Activated CD4-positive, alpha-beta T cell treated with anti-CD3 and anti-CD28 coated beads, Interleukin-10, Interleukin-2, amounts not matched to agents 100 ng/mL and 50 ng/mL, durations not matched to agents 16 hours and 8 hours (primary cell): ENCODE measurements at places on chromosomes 11 and 22.
A peak's percentile ranks its signal among the peaks of the same experiment; 100 is the strongest.

- no peak for DNase-seq
Measured at GRCh38 chr22:25923914-25924313, 181.9 kb downstream of the MYO18B start.

- no peak for DNase-seq
Measured at GRCh38 chr11:36427876-36428275, 82.2 kb downstream of the TRAF6 start.

GRCh38 chr11:78392854-78393253 lies 24.8 kb downstream of the GAB2 start:
- DNase-seq: no peak

- DNase-seq: peak; percentile 7
Measured at GRCh38 chr11:99739464-99740089, 718.8 kb downstream of the CNTN5 start.

DNA sequence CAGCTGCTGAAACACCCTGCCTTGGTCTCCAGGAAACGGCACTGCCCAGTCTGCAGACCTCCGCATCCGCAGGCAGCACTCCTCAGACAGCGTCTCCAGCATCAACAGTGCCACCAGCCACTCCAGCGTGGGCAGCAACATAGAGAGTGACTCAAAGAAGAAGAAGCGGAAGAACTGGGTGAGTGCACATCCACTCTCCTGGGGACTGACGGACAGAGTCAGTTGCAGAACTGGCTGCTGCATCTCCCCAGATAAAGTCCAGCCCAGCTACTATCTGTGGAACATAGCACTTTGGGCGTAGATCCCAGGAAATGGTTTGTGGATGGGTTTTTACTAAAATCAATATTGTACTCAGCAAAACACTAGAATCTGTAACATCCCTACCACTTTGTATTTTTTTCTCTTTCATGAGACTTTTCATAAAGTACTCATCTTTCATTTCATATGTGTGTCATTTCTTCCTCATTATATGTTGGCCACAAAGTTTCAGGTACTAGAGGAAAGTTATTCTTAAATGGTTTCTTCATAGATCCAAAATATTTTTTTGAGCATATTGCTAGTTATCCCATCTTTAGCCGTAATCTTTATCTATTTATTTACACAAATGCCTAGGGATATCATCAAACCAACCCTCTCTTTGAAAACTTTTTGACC lies 80.1 kb downstream of the DBX1 start:
- DNase-seq: no peak

DNA sequence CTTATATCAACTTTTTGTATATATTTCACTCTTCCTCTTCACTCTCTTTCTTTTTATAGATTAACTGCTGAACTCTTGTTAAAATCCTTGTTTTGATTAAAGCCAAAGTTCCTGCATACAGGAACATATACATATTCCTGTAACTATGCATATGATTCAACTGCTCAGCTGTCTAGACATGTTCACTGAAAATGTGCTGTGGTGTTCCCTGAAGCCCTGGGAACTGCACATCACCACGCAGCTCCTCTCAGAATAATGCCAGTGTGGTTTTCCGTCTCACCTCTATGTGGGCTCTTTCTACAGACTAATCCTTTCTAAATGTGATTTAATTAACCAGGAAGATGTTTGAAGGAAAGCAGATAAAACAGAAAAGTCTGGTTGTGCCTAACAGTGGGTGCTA lies 25.6 kb upstream of the MMP12 start:
- DNase-seq: no peak

- DNase-seq: peak; percentile 96
Measured at GRCh38 chr22:21766691-21767462, 31.3 kb upstream of the YPEL1 start.

DNA sequence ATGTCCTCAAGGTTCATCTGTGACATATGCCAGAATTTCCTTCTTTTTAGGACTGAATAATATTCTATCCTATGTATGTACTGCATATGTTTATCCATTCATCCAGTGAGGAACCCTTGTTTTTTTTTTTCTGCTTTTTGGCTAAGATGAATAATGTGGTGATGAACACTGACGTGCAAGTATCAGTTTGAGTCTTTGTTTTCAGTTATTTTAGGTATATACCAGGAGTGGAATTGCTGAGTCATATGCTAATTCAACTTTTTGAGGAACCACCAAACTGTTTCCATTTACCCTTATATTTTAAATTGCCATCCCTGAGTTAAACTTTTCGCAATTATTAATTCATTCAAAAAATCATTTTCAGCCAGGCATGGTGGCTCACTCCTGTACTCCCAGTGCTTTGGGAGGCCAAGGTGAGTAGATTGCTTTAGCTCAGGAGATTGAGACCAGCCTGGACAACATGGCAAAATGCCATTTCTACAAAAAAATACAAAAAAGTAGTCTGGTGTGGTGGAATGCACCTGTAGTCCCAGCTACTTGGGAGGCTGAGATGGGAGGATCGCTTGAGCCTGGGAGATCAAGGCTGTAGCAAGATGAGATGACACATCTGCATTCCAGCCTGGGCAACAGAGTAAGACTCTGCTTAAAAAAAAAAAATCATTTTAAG lies 64.2 kb downstream of the MICAL2 start:
- peak; percentile 90 for DNase-seq

GRCh38 chr22:27682437-27682836 lies 119.1 kb downstream of the MN1 start:
- DNase-seq: no peak

DNA sequence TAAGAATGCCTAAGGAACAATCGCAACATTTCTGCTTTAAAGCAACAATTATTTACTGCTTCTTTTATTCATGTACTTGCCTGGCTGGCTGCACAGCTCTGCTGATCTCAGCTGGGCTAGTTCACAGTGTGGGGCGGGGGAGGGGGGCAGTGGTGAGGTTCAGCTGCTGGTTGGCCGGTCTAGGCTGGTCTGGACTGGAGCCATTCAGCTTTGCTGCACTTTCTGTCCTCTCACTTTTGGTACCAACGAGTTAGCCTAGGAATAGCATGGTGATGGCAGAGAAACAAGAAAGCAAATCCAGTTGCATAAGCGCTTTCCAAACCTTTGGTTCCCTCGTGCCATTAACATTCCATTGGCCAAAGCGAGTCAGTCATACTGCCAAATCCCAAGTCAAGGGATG lies 16.0 kb upstream of the MIF start:
- no peak for DNase-seq

- no peak for DNase-seq
Measured at GRCh38 chr11:79342236-79342635, 98.6 kb downstream of the TENM4 start.

GRCh38 chr11:77994434-77995362 lies at the start of gene INTS4:
INTS4 (minus strand) TSS chr11:77994668; CDS start chr11:77994643, 25 bp downstream.
- peak; percentile 99 for DNase-seq

- peak; percentile 49 for DNase-seq
Measured at GRCh38 chr22:31556627-31557203, 60.4 kb downstream of the SFI1 start.

GRCh38 chr22:33785283-33785968 lies 134.8 kb downstream of the LARGE1 start:
- no peak for DNase-seq

GRCh38 chr11:44066732-44067141 lies 667 bp downstream of the ACCS start:
- DNase-seq: no peak

DNA sequence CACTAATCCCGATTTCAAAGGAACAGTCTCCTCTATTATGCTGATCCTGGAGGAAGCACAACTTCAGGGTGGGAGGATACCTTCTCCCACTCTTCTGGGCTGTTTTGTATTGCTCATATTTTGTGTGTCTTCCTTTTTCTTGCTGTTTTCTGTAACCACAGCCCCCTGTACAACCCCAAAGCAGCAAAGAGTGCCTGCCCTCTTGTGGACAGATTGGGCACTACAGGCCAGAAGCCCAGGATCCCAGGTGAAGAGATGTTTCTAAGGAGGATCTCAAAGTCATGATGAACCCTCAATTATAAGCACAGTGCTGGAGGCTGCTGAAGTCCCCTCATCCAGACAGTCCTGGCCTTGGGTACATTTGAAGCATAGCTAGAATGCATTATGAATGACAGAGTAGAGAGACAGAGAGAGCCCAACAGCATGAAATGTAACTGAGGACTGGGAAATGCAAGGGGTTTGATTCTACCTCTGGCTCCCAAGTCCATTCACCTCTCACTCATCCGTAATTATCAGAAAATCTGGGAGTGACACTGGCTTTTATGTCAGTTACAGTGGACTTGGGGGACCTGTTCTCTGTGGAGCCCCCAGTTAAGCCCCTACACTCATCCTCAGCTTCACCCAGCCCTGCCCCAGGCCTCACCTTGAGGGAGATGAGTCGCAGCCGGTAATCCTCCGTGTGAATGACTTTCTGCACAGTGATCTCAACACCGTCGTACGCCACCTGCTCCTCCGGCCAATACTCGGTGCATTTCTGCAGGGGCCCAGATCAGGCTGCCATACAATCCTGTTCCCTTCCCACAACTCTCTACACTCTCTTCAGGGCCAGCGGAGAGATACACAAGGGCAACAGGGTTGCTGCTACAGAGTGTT lies 6.2 kb upstream of the IGSF22 start:
- peak; percentile 58 for DNase-seq

DNA sequence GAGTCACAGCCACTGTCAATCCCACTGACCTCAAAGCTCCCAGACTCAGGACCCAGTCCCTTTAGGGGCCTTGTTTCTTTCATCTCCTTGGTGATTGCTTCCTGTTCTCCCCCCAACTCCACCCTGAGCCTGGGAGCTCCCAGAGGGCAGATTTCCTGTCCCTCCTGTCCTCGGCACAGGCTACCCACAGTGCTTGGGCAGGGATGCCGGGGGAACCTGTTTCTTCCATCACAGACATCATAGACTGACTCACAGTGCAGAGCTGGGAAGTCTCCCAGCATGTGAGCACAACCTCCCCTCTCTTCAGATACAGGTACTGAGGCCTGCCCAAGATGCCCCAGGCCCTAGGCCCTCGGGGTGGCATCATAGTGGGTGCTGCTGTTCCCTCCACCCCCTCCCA lies 16.6 kb downstream of the TRIM29 start:
- DNase-seq: no peak

DNA sequence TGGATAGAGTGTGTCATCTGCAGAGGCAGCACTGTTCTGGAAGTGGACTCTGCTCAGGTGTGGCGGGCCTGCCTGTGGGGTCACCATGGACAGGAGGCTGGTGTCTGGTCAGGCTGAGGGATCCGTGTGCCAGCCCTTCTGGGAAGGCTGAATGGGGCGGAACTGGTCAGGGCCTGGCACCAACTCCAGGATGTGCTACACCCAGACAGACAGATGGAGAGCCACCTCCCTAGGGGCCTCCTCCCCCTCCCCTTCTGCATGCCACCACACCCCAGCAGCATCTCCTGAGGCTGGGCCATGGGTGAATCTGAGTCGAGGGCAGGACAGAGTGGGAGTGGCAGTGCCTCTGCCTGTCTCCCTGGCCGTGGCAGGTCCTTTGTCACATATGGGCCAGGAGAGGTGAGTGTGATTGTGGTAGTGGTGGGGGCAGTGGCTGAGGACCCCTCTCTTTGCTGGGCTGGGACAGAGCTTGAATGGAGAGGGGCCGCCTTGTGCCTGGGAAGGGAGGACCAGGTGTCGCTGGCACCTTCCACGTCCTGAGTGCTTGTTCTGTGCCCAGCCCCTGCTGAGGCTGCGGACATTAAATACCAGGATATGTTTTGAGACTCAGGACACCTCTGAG lies 29.1 kb downstream of the ST3GAL4 start:
- no peak for DNase-seq

DNA sequence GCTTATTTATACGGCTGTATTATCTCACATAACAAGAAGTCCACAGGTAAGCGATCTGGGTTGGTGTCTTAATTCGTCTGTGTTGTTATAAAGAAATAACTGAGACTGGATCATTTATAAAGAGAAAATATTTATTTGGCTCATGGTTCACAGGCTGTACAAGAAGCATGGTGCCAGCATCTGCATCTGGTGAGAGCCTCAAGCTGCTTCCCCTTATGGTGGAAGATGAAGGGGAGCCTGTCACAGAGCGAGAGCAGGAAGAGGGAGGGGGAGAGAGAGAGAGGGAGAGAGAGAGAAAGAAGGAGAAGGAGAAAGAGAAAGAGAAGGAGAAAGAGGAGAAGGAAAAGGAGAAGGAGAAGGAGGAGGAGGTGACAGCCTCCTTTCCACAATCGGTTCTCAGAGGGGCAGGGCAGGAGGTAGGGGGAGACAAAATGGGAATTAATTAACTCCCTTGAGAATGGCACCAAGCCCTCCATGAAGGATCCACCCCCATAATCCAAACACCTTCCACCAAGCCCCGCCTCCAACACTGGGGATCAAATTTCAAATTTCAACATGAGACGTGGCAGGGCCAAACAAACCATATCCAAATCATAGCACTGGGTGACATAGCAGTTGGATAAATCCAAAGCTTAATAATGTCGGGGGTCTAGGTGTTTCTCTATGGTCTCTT lies 15.0 kb upstream of the TRIM44 start:
- DNase-seq: no peak

GRCh38 chr11:64067230-64067993 lies 31.7 kb downstream of the FLRT1 start:
- no peak for DNase-seq

GRCh38 chr11:127816962-127817361 lies 770.4 kb downstream of the ETS1 start:
- DNase-seq: no peak

GRCh38 chr11:1157341-1157644 lies 460 bp upstream of the MUC5AC start:
- no peak for DNase-seq

- DNase-seq: peak; percentile 66
Measured at GRCh38 chr11:93143800-93144199, 54.0 kb downstream of the SLC36A4 start.

- DNase-seq: no peak
Measured at GRCh38 chr22:33766091-33766490, 154.2 kb downstream of the LARGE1 start.

GRCh38 chr11:35425603-35426212 lies 6.3 kb upstream of the SLC1A2 start:
- no peak for DNase-seq

- DNase-seq: no peak
Measured at GRCh38 chr22:25722626-25723025, 19.4 kb upstream of the MYO18B start.

DNA sequence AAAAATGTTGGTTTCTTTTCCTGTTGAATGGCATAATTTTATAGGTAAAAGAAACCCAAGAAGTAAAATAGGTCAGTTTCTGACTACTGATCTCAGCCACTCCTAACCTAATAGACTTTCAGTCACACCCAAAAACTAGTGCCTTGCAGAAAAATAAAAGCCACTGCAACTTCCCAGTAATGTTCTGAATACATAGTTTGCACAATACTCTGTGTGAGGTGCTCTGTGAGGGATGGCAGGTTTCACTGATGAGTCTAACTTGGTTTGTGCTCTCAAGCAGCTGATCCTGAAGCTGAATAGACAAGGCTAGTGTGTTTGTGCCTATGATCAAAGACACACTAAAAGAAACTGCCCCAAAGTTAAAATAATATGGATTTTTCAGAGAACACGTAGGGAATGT lies 758.3 kb downstream of the NELL1 start:
- no peak for DNase-seq

- DNase-seq: no peak
Measured at GRCh38 chr11:134333312-134333711, 1.5 kb downstream of the GLB1L2 start.

- DNase-seq: no peak
Measured at GRCh38 chr11:75271730-75272129, 31.2 kb downstream of the TPBGL start.

GRCh38 chr22:36510384-36510783 lies 3.5 kb upstream of the FOXRED2 start:
- no peak for DNase-seq
